Neural crest cell (in vitro differentiated cells): ENCODE measurements at places on chromosomes 12 and 14. TPM values are rescaled to one million over a fixed set of nuclear protein-coding genes. Genes with fewer than 3 reads are reported as not detected.

PCED1B gene
- 0.47 and 0.75 TPM in 2 replicates for total RNA-seq

PMEL gene
- total RNA-seq = 36.9 and 39.9 TPM in 2 replicates

SRRM4 gene
- total RNA-seq = 9.1 and 10.8 TPM in 2 replicates

DNA sequence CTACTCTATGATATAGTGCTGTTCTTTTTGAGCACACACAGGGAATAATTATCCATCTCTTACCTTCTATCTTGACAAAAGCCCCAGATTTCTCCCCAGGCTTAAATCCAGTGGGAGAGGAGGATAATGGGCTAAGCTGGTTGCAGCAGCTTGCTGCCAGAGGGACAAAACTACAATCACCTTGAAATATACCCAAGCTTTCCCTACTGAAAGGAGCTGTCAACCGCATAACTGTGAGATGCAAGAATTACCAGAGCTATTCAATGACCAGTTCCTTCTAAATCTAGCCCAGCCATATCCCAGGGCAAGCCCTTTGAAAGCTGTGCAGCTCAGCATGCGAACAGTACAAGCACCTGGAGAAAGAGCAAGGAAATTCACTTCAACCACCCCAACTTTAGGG is 943 bp upstream of the MGAT4C start:
- no peak overlapping the region for H3K4me3 ChIP-seq
- H3K36me3 ChIP-seq = no peaks in the 10 kb centered on the region
- H3K27ac ChIP-seq = no peak overlapping the region
- no peaks in the 10 kb centered on the region for H3K27me3 ChIP-seq
- no peak for DNase-seq

- H3K4me3 ChIP-seq = no peak overlapping the region
- no peaks in the 10 kb centered on the region for H3K27me3 ChIP-seq
- H3K27ac ChIP-seq = no peak overlapping the region
- H3K4me1 ChIP-seq = no peaks in the 10 kb centered on the region
- H3K36me3 ChIP-seq = no peaks in the 10 kb centered on the region
Measured at GRCh38 chr12:59472273-59472672, 123.6 kb upstream of the SLC16A7 start.

DNA sequence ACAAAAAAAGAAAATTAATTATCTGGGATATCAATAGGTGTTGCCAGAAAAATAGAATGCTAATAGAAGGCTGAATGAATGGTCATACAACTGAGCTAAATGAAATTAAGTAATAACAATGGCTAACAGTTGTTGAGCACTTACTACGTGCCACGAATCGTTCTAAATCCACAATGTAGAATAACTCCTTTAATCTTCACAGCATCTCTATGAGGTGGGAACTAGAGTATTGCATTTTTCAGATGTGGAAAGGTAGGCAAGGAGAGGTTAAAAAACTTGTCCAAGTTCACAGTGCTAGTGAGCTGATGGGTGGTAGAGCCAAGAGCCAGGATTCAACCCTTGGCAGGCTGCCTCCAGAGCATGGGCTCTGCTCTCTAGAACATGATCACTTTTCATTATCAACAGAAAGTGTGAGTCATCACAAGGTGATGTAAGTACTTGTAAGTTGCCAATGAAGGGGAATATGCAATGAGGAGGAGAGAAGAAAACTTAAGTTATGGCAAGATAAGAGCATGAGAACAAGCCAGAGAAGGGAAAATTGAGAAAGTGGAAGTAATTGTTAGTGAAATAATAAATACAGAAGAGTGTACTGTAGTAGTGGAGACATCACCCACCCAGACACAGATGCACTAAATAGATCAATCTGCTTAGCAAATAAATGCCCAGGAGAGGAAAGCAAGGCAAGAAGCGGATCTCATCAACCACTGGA is 122.1 kb downstream of the PRKD1 start:
- H3K36me3 ChIP-seq = no peaks in the 10 kb centered on the region
- H3K4me3 ChIP-seq = no peak overlapping the region
- peaks cover 11% of the 10 kb centered on the region for H3K4me1 ChIP-seq
- no peaks in the 10 kb centered on the region for H3K27me3 ChIP-seq
- DNase-seq = no peak
- H3K27ac ChIP-seq = no peak overlapping the region

- no peak overlapping the region for H3K4me3 ChIP-seq
- no peaks in the 10 kb centered on the region for H3K27me3 ChIP-seq
- H3K4me1 ChIP-seq = peaks cover 5% of the 10 kb centered on the region
- H3K27ac ChIP-seq = no peak overlapping the region
Measured at GRCh38 chr12:80648881-80649280, 58.6 kb upstream of the MYF6 start.

DNA sequence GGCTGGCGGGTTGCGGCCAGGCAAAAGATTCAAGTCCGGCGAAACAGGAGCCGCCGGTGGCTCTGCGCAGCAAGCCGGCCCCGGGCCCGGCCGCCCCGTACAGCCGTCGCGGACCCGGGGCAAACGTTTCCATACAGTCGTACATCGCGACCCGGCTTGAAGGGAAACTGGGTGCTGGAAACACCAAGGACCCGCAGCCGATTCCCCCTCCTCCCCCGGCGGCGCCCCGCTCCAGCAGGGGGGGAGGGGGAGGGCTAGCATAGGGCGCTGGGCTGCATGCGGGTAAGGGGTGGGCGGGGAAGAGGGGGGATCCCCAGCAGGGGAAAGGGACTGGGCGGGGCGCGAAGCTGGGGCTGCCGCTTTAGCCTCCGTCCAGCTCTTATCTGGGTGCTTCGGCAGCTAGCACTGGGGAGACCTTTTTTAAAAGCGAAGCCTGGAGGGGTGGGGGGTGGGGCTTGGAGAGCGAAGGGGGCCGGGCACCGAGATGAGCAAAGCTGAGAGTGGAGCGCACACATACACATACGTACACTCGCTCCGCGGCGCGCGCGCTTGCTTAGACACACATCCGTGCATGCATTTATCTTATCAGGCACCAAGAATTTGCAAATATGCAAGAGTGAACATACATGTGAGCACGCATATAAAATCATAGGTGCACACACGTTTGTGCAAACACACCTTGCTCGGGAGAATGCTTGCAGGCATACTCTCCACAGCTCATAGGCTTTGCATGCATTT is 11.9 kb downstream of the RARG start:
- peaks cover 74% of the 10 kb centered on the region for H3K27me3 ChIP-seq
- H3K4me1 ChIP-seq = peaks cover 76% of the 10 kb centered on the region
- no peak for DNase-seq
- no peaks in the 10 kb centered on the region for H3K36me3 ChIP-seq
- H3K4me3 ChIP-seq = peak overlapping the region; percentile 88

DNA sequence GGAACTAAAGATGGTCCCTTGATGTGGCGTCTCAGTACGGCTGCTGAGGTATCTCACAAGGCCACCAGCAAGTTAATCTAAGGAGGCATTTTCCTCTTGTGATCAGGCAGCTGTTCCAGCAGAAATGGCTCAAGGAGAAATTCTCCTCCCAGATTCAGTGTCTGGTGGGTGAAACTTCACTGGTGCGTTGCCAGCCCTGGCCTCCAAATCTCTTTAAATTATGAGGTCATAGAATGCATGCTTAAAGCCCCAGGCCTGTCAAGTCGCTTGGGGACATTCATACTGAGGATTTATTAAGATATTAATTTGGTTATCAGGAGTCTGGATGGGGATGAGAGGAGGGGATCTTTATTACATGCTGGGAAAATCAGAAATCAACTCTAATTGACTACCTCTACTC is 72.9 kb downstream of the PPP2R5C start:
- no peak for DNase-seq
- H3K36me3 ChIP-seq = no peaks in the 10 kb centered on the region
- no peak overlapping the region for H3K4me3 ChIP-seq
- peaks cover 19% of the 10 kb centered on the region for H3K4me1 ChIP-seq

DNA sequence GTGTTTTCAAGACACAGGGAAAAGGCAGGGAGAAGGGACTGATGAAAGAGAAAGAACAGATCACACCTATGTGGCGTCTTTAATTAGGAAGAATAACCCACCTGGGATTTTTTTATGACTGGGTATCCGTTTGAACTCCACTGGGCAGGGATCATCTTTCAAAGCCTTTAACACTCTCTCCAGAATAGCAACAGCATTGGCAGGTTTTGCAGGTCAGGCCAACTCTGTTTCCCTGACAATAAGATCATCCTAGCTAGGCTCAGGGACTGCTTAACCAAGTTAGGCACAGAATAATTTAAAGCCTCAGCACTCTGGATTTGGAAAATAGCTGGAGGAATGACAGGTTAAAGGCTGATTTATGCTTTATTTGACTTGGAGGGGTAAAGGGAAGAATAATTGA is 117.6 kb downstream of the SUDS3 start:
- H3K27ac ChIP-seq = no peak overlapping the region
- H3K36me3 ChIP-seq = peaks cover 2% of the 10 kb centered on the region
- peaks cover 10% of the 10 kb centered on the region for H3K27me3 ChIP-seq
- no peaks in the 10 kb centered on the region for H3K4me1 ChIP-seq
- no peak overlapping the region for H3K4me3 ChIP-seq
- no peak for DNase-seq

DNA sequence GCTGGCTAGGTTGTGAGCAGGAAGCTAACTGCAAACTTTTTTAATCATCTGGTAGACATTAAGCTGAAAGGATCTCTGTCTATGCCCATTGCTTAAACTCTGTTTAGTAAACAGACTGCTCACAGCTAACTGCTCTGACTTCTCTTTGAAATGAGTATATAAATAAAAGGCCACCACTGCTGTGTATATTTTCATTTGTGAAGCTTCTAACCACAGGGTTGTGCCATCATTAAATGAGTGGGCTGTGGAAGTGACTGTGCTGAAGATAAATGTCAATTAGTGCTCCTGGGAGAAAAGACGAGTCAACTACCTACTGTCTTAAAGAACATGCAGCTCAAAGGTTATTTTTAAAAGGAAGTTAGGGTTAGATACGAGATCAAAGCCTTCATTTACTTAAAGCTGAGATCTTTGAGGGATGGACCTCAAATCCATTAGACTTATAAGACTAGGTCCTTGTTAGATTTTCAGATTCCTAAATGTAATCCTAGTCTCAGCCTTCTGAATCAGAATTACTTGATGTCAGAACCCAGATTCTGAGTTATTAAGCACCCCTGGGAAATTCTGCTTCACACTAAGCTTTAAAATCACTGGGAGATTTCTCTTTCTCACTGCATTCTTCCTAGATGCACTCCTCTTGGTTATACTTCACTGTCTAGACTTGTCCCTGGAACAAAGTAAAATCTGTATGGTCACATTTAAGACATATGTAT is 213.1 kb upstream of the FLRT2 start:
- peaks cover 64% of the 10 kb centered on the region for H3K4me1 ChIP-seq
- DNase-seq = no peak
- H3K27ac ChIP-seq = no peak overlapping the region
- H3K36me3 ChIP-seq = no peaks in the 10 kb centered on the region
- no peak overlapping the region for H3K4me3 ChIP-seq
- no peaks in the 10 kb centered on the region for H3K27me3 ChIP-seq

GRCh38 chr12:92608151-92609091 is 94.4 kb upstream of the PLEKHG7 start:
- peak overlapping the region; percentile 81 for H3K27ac ChIP-seq
- peaks cover 22% of the 10 kb centered on the region for H3K4me1 ChIP-seq
- no peak for DNase-seq
- H3K4me3 ChIP-seq = peak overlapping the region; percentile 29
- no peaks in the 10 kb centered on the region for H3K36me3 ChIP-seq

- peaks cover 4% of the 10 kb centered on the region for H3K4me1 ChIP-seq
- no peak overlapping the region for H3K4me3 ChIP-seq
- H3K27me3 ChIP-seq = no peaks in the 10 kb centered on the region
- no peak overlapping the region for H3K27ac ChIP-seq
Measured at GRCh38 chr14:92615451-92615850, 101.9 kb downstream of the RIN3 start.

DNA sequence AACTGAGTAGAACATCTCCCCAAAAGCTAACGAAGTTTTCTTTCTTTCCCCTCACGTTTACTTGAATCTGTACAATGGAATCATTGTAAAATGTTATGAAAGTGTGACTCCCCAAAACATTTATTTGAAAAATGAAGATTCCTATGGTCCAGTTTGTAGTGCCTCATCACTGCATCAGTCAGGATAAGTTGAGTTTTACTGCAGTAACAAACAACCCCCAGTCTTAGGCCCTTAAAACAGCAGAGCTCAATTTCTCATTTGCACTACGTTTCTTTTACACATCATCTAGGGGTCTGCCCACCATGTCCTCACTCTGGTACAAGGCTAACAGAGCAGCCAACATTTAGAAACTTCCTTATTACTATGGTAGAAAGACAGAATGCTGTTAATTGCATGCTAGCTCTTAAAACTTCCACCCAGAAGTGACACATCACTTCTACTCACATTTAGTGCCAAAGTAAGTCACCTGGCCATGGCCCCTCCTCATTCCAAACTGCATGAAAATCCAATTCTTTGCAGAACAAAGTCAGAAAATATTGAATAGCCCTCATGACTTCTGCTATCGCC is 546.4 kb downstream of the MED13L start:
- no peak overlapping the region for H3K27ac ChIP-seq
- H3K4me3 ChIP-seq = no peak overlapping the region
- H3K27me3 ChIP-seq = peaks cover 69% of the 10 kb centered on the region
- H3K36me3 ChIP-seq = no peaks in the 10 kb centered on the region
- H3K4me1 ChIP-seq = no peaks in the 10 kb centered on the region
- DNase-seq = no peak
